Activated CD4-positive, alpha-beta T cell treated with anti-CD3 and anti-CD28 coated beads for 1 hour (primary cell): ENCODE measurements at places on chromosomes 4 and X.

- DNase-seq = no peak
These were observed 285.4 kb upstream of the BOD1L1 start for GRCh38 chr4:13912966-13913365.

DNA sequence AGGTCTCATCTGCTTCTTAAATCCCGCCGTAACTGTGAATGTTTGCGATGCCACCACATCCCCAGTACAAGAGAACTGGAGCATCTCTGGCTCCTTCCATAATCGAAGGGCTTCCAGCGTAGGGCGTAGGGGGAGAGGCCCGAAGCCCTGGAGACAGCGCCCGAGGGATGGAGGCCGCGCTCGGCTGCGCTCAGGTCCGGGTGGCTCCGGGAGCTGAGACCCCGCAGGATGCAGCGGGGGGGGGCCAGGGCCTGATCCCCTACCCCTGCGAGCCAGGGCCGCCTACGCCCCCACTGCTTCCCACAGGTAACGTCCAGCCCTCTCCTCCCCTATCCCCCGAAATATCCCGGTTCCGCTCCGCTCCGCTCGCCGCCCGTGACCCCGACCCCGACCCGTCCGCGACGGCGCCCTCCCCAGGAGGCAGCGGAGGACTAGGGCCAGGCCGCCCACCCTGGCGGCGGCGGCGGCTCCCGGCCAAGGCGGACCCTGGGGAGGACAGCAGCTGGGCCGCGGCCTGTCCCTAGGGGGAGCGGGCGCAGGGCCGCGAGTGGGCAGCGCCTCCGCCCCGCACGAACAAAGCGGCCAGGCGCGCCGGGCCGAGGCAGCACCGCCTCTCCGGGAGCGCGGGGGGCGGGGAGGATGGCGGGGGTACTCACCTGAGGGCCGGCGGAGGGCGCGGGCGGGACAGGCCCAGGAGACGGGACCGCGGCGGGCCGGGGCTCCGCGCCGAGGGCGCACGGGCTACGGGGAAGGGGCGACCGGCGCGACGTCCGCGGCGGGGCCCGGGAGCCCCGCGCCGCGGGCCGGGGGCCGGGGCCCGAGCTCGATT is 723 bp downstream of the WDFY3 start:
- DNase-seq = no peak

DNA sequence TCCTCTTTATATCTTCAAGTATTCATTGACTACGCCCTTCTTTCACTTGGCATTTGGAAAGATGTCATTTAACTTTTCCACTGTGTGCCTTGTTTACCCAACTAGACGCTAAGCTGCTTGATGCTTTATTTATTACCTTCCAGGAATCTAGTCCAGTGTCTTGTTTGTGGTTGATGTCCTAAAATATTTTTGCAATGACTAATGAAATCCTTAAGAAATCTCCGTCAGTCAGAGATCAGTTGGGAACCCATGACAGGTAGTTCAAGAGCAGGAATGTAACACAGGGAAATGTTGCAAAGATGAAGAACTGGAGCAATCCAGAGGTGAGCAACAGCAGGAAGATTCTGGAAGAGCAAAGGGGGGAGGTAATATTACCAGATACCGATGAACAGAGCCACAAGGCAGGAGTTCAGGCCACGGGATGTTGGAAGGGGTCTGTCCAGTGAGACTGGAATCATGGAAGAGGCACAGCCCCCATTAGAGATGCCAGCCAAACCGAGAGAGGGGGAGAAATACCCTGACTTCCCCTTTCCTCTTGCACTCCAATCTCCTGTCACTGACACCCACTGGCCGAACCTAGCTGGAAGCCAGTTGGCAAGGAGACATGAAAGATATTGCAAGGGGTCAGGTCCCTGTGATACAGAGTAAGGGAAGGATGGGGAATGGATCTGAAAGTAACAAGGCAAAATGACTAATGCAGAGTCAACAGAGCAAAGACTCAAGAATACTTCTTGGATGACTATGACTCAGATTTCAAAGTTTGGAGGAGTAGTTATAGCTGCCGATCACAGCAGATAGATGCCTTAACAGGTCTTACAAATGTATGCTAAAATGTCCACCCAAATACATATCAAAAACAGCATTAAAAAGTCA is 62.7 kb upstream of the PHKA2 start:
- no peak for DNase-seq

- DNase-seq = no peak
These were observed 246.4 kb upstream of the TRAM1L1 start for GRCh38 chr4:117331817-117332216.

DNA sequence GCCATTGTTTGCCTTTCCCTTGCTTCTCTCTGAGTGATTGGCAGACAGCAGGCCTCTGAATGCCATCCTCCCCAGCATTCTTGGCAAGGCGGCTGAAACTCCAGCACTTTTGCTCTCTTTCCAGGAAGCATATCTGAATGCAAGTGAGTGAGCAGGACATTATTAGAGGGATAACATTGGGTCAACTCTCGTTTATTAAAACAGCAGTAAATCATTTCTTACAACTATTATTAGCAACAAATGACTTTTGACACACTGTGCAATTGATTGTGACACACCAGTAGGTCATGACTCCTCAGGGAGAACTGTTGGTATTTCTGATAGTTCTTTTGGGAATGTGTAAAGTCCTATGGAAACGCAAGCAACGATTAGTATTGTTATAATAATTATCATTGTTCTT is 103.8 kb downstream of the EFNB1 start:
- no peak for DNase-seq

DNA sequence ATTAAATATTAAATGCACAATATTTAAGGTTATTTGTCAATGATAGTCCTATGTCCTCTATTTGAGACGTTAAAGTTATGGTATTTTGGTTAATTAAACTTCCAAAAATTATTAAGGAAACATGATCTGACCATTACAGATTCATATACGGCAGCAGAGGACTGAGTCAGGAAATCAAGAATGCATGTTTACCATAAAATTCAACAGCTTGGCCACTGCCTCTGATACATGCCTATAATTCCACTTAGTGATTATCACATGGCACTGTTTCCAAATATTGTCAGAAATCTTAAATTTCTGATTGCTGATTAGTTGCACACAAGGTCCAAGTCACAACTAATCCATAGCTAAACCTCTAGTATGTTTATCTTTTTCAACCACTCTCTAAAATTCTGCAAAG is 232.2 kb upstream of the UGT8 start:
- no peak for DNase-seq

DNA sequence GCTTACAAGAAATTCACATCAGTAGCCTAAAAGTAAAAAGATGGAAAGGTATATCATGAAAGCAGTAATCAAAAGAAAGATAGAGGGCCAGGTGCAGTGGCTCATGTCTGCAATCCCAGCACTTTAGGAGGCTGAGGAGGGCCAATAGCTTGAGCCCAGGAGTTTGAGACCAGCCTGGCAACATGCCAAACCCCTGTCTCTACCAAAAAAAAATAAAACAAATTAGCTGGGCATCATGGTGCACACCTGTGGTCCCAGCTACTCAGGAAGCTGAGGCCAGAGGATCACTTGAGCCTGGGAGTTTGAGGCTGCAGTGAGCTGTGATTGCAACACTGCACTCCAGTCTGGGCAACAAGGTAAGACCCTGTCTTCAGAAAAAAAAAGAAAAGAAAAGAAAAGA is 55.5 kb downstream of the GSPT2 start:
- DNase-seq = no peak

DNA sequence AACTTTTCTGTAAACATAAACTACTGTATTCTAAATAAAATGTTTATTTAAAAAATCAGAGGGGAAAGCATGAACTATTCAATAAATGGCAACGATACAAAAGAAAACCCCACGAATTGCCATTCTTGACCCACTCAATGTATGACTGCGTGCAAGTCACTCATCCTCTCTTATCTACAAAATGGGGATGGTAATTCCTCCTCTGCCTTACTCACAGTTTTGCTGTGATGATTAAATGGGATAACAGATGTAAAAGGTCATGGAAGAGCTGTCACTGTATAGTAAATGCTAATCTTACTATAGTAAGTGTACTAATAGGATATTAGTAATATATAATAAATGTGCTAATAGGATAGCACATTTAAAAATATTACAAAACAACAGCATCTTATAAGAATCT is 173.4 kb downstream of the SCFD2 start:
- no peak for DNase-seq

GRCh38 chr4:23130845-23131244 is 438.1 kb downstream of the GBA3 start:
- no peak for DNase-seq

- no peak for DNase-seq
These were observed 17.0 kb downstream of the PDGFC start for GRCh38 chr4:156954587-156954986.

GRCh38 chrX:57453901-57454300 is 137.9 kb upstream of the ZXDB start:
- DNase-seq = no peak

GRCh38 chr4:94373752-94374151 is 31.1 kb upstream of the HPGDS start:
- DNase-seq = no peak

DNA sequence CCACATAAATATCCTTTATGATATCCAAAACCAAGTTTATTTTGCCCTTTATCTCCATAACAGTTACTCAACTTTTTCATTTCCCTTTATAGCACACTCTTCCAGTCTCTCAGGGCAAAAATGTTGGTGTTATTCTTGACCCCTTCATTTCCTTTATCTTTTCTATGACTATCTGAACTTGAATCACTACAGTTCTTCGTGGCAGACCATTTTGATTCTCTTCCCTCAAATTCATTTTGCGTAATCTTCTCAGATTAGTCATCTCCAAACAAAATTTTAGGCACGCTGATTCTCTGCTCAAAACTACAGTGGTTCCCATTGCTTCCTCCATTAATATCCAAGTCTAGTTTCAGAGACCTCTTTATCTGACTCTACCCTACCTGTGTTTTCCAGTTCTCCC is 26.1 kb downstream of the RUFY3 start:
- DNase-seq = no peak

GRCh38 chrX:76555816-76556215 is 128.3 kb downstream of the MAGEE1 start:
- DNase-seq = no peak

DNA sequence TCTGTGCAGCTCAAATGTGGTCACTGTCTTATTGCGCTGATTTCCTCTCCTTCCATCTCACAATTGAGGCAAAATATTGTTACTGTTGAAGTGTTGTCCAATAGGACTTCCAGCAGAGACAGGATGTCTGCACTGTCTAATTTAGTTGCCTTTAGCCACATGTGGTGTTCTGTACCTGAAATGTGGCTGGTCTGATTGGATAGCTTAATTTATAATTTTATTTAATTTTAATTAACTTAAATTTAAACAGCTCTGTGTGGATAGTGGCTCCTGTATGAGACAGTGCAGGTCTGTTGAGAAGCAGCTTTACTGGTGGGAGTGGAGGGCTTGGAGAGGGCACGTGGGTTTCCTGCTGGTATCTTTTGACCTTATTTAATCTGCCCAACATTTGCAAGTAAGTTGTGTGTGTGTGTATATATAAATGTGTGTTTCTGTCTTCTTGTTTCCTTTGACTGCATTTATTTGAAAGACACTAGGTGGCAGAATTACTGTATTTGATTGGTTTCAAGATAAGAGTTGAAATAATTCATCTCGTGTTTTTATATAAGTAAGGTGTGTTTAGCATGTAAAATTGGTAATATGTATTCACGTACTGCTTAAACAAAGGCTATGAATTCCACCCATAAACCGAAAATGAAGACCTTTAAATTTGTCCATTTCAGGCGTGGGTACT is 55.3 kb upstream of the MSANTD1 start:
- no peak for DNase-seq

DNA sequence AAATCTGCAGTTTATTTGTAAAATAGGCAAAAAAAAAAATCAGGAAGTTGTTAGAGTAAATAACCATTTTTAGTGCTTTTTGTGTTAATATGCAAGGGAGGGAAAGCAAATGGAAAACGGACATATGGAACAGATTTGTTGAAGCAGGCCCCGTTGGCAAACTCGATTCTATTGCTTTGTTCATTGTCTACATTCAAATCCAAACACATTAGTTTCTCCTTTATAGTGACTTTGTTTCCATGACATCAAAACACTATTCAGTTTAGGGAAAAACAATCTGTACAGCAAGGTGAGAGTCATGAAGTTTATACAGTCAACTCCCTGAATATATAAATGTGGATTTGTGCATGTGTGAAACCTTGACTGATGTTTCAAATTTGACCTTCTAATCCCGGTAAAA is 142.2 kb downstream of the FAM47A start:
- no peak for DNase-seq

DNA sequence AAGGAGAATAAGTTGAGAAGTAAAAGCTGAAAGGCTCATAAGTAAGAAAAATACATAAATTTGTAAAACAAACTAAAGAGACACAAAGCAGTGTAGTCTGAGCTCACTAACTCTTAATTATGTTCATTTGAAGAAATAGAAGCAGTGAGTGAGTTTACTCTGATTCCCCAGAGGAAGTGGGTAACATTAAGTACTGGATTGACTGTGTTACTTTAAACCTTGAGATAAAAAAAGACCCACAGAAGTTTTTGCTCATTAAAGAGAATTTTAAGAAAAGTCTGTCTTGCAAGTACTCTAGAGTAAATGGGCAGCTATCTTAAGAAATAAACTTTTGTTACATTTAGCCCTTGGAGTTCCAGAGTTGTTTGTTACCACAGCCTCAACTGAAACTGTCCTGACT is 2466.9 kb downstream of the PCDH7 start:
- no peak for DNase-seq

- no peak for DNase-seq
These were observed 9.3 kb downstream of the ATP5ME start for GRCh38 chr4:664713-665231.

DNA sequence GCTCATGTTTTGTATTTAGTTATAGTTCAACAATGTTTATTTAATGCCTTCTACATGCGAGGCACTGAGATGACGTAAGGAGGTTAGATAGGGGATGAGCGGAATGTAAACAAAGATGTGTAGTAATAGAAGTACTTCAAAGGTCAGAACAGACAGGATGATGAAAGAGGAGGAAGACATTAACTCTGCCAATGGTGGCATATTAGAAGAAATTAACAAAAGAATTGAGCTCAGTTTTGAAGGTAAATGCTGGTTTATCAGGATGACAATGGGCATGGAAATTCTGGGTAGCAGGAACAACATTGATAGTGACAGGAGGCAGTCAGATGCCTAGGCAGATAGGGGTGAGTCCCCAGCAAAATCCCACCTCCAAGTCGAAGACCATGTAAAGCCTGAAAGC is 62.3 kb upstream of the PGRMC2 start:
- no peak for DNase-seq

DNA sequence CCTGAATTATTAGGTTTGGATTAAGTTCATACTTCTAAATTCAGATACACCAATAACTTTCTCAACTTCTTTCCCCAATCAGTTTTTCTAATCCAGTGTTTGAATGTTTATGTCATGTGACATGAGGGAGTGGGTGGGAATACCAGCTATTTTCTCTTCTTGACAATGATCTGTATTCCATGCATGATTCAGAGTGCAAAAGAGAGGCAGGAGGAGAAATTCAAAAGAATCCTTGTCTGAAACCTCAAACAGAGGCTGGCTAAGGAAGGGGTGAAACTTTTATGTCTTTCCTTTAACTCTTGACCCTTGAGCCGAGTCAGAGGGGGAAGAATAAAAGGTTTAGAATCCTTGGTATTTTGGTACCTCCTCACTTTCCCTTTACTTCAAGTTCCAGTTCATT is 544.7 kb downstream of the SPRY1 start:
- no peak for DNase-seq
